ENCODE measurements at places on chromosomes 11 and 22.

- peak; percentile 48 for DNase-seq
Observed at GRCh38 chr11:353179-353873, 16.0 kb upstream of the B4GALNT4 start.

- no peak for DNase-seq
Observed at GRCh38 chr11:131121426-131122333, 205.4 kb upstream of the SNX19 start.

DNA sequence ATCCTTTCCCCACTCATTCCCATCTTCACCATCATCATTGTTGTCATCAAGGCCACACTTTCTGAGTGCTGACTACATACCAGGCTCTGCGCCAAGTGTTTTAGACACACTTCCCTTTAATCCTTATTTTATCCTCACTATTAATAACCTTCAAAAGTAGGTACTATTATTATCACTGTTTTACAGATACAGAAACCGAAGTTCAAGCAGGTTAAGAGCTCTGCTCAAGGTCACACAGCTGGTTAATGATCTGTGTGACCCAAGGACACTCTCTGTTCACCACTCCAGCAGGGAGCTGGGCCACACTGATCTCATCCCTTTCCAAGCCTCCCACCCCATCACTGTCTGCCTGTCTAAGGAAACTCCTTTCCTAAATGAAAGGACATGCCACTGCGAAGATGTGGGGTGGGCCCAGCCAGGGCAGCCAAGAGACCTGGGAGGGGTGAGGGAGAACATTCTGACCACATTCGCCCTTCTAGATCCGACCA is 17.2 kb upstream of the TSKU start:
- no peak for DNase-seq

DNA sequence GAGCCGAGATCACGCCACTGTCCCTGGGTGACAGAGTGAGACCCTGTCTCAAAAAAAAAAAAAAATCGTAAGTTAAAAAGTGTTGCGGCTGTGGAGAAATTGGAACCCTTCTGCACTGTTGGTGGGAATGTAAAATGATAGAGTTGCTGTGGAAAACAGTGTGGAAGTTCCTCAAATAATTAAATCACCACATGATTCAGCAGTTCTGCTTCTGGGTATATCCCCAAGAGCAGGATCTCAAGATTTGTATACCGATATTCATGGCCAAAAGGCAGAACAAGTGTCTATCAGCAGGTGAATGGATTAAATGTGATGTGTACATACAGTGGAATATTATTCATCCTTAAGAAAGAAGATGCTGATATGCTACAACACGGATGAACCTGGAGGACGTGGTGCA is 3.8 kb downstream of the SELENOO start:
- DNase-seq = no peak

GRCh38 chr11:36008584-36008983 is 64.7 kb downstream of the LDLRAD3 start:
- DNase-seq = no peak

GRCh38 chr11:16840951-16841350 is 102.5 kb downstream of the C11orf58 start:
- DNase-seq = no peak

- DNase-seq = no peak
Observed at GRCh38 chr22:17162731-17163130, 3.7 kb upstream of the HDHD5 start.

GRCh38 chr11:109604481-109605400 is 182.8 kb downstream of the C11orf87 start:
- DNase-seq = no peak

- no peak for DNase-seq
Observed at GRCh38 chr11:100918551-100919500, 210.8 kb downstream of the PGR start.

GRCh38 chr22:17342361-17342760 is 26.9 kb upstream of the CECR2 start:
- DNase-seq = no peak

DNA sequence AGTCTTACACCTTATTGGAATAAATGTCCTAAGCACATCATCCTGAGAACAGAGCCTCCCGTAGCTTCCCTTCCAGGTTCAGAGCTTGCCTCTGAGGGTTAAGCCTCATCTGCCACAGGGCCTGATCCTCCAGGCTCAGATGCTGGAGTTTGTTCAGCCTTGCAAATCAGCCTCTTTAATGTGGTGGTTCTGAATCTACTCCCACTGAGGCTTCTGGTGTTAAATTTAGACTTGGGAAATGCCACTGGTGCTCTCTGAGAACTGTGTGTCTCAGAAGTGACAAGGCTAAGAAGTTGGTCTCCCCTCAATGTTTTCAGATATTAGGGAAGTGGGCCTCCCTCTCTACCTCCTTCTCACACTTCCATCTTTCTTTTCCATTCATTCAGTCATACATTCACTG is 68.7 kb downstream of the CCDC81 start:
- DNase-seq = no peak

DNA sequence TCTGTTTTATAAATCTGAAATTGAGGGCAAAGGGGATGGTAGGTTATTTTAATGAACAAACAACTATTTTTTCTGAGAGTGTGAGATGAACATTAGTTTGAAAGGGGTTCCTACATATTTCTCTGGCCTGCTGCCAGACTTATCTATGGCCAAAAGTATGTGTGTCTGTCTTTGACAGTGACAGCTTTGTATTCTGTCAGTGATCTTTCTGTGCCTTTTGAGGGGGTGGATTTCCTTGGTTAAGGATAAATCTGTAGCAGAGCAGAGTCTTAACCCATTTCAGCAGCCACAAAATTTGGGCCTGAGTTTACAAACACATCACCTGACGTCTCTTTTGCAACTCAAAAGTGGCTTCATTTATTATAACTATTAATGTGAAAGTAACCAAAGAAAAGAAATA is 30.9 kb downstream of the ZFTA start:
- DNase-seq = no peak

DNA sequence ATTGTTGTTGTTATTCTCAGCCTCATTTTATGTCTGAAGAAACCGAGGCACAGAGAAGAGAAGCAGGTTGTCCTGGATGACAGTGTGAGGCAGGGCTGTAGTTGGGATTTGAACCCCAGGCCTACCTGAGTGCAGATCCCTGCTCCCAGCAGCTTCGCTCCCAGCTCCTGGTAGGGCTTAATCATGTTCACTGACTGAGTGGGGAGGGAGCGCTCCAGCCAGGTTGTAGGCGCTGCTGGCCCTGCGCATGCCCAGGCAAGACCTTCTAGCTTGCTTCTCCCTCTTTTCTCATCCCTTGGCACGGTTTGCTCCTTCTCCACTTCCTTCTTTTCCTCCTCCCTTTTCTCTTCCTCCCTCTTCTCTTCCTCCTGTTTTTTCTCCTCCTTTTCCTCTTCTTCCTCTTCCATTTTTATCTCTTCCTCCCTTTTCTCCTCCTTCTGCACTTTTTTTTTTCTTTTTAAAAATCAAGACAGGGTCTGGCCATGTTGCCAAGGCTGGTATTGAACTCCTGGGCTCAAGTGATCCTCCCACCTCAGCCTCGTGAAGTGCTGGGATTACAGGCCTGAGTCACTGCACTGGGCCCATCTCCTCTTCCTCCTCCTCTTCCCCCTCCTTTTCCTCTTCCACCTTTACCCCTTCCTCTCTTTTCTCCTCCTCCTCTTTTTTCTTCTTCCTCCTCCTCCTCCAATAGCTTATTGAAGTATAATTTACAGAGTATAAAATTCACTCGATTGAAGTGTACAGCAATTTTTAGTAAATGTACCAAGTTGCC is 109.3 kb downstream of the KIAA1671 start:
- DNase-seq = no peak

DNA sequence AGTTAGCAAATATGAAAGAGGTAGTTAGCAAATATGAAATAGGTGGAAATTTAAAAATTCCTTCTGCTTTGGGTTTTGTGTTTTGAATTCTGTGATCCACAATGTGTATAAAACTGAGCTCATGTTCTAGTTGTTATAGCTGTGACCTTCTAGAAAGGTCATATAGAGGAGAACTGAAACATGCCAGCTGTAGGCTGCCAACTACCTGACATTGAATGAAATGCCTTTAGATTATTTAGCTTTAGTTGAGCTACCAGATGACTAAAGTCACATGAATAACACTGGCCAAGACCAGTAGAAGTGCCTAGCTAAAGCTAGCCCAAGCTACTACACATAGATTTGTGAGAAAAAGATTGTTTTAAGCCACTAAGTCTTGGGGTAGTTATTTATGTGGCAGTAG is 5.8 kb upstream of the TCN1 start:
- DNase-seq = no peak

DNA sequence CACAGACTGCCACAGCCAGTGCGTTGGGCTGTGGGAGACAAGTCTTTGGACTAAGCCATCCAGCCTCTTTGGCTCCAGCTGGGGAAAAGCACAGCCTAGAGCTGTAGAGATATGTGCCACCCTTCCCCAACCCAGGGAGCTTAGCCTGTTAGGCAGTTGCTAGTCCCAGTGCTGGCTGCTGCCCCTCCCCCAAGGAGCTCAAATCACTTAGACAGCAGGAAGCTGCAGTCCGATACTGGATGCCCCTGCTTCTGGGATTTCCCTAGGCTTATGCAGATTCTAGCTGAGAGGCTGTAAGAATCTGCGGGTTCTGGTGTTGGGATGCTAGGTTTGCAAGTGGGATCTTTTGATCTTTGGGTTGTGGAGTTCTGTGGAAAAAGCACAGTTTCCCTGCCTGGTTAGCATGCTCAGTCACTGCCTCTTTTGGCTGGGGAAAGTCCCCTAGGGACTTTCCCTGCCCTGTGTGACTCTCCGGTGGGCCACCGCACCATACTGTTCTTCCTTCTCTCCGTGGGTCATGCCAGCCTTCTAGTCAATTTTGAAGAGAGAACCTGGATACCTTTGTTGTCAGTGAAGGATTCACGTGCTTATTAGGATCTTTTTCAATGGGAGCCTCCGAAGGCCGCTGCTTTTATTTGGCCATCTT is 792.0 kb downstream of the KCNA4 start:
- no peak for DNase-seq

DNA sequence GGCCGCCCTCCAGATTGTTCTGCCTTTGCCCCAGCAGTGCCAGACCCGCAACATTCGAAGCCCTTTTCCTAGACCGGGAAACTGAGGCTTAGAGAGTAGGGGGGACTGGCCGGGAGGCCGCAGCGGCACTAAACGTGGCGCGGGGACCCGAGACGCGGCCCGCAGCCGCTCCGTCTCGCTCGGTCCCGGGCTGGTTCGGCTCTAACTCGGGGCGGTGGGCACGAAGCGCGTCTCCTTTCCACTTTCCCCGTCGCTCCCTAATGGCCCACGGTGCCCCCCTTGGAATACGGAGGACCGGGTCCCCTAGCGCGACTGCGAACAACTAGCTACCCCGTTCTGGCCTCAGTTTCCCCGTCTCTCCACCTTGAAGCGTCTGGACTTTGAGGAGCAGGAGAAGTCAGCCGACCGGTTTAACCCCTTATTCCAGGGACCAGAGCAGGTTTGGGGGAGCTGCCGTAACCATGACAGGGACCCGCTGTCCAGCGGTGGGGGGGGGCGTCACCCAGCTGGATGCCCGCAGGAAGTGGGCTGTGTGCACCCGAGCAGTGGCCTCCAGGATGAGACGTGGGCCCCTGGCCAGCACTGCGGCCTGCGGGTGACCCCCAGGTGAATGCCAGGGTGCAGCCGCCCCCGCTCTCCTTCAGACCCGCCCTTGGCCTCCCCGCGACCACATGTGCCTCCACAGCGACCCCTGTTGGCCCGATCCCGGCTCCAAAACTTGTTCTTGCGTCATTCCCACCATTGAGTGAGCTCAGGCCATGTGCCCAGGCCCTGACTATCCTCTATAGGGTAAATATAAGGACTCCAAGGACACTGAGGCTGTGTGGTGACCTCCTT is 1.1 kb downstream of the CDC42EP1 start:
- peak; percentile 93 for DNase-seq

DNA sequence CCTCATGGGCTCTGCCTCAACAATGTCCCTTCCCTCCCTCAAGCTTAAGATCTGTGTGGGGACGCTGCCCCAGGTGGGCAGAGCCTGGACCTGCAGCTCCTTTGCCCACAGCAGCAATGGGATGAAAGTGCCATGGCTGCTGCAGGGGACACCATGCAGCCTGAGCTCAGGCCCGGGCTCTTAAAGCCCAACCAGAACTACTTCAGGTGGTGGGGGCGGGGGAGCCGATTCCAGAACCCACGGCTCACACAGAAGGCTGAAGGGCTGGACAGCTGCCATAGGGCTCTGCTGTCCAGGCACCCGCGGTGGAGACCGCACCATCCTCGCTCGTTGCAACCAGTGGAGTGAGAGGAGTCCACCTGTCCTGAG is 12.5 kb downstream of the CHID1 start:
- DNase-seq = no peak

DNA sequence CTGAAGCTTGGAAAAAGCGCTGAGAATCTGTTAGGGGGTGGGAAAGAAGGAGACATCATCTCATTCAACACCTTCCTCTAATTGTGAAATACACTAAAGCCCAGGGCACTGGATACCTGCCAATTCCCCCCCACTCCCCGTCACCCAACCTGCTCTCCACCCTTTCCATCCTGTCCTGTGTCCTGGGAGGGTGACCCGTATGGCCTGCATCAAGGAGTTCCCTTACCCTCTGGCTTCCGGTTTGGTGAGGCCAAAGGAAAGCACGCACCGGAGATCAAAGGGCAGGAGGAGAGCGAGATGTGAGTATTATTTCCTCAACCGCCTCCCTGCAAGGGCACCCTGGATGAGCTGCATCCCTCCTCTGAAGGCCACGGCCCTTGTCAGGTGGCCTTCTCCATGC is 65.0 kb upstream of the PTPRJ start:
- no peak for DNase-seq

DNA sequence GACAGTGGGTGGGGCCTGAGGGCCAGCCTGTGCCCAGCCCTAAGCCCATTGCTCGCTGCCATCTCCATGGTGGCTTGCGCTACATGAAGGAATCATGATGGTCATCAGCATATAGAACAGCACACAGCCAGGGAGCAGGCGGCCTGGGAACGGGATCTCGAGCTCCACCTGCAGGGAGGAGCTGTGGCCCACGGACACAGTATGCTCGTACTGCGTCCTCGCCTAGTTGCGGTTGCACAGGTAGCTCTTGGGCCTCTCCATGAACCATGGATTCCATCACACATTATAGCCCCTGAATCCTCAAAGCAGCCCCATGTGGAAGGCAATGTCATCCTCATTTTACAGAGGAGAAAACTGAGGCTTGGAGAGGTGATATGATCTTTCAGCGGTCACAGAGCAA is 15.1 kb downstream of the SEC14L4 start:
- no peak for DNase-seq

DNA sequence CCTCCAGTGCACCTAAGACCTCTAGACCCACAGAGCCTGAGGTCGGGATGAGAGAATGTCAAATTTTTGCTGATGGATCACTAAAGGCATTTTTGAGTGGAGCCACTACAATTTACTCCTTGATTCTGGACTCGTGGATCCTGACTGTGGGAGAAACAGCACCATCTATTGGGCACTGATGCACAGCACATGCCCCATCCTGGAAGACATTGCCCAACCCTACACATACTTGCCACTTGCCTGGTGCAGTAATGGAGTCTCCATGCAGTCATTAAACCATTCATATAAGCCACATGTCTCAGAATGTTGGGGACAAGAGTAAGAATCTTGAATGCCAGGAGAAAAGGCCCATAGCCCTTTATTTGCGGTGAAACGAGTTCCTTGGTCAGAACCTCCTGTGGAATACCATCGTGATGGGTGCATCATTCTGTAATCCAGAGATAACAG is 103.9 kb downstream of the GGTLC2 start:
- DNase-seq = peak; percentile 37

GRCh38 chr22:23532731-23533130 is 47.4 kb downstream of the IGLL1 start:
- peak; percentile 20 for DNase-seq
